ENCODE measurements at places on chromosomes 1 and 21. TPM values are rescaled to one million over a fixed set of nuclear protein-coding genes. Genes with fewer than 3 reads are reported as not detected.

DNA sequence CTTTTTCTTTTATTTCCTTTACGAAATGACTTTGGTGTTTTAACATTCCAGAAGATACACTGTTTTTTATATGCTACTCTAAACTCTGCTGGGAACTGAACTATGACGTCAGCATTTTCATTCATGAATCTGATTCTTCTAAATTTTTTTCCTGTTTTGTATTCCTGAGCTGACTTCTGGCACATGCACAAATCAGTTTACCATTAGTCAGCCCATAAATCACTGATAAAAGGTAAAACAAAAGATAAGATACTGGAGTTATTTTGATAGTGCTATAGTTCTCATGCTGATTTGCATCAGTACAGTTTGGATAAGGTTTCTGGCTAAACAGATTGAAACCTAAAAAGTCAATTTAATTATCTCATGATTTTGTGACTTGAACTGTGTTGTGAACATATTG, 10.4 kb downstream of the CAMTA1 start:
- DNase-seq, result no peak

- no peak for DNase-seq
These were observed 4.0 kb downstream of the CD247 start for GRCh38 chr1:167514288-167514687.

GRCh38 chr1:86226204-86226603, 69.6 kb upstream of the COL24A1 start:
- no peak for DNase-seq

The MINDY1 gene
- total RNA-seq, result 40.4 TPM

GRCh38 chr1:903721-904271, 19.9 kb upstream of the SAMD11 start:
- DNase-seq, result no peak

DNA sequence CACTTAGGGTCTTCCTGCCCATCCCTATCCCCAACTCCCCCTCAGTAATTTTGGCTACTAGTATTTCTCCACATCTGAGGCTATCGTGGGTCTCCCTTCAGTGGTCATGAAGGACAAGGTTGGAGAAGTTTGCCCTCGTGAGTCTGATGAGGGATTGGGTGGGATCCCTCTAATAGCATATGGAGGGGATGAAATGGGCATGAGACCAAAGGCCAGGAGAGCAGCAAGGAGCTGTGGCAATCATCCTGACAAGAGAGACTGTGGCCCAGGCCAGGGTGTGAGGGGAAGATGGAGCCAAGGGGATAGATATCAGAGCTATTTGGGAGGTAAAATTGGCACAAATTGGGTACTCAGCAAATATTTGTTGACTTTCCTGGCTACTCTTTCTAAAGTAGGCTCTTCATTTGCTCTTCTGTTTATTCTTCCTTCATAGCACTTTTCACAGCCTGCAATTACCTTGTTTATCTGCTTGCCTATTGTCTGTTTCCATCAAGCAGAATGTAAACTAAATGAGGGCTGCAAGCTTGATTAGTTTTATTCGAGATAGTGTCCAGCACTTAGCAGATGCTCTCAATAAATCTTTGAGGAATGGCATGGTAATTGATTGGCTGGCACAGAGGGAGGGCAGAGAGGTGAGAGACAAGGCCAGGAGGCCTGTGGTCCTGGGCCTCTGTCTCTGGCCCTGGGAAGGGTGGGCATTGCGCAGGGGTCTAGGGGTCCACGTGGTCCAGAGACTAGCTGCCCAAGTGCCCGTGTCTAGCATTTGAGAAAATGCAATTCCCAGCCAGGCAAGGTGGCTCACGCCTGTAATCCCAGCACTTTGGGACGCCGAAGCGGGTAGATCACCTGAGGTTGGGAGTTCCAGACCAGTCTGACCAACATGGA, 1.5 kb upstream of the PLK3 start:
- DNase-seq, result no peak

The NBPF6 gene
- not detected for total RNA-seq

GRCh38 chr1:45543581-45544417, 6.8 kb upstream of the AKR1A1 start:
- DNase-seq, result peak; percentile 66

The PKP1 gene
- total RNA-seq, result 0.74 TPM

DNA sequence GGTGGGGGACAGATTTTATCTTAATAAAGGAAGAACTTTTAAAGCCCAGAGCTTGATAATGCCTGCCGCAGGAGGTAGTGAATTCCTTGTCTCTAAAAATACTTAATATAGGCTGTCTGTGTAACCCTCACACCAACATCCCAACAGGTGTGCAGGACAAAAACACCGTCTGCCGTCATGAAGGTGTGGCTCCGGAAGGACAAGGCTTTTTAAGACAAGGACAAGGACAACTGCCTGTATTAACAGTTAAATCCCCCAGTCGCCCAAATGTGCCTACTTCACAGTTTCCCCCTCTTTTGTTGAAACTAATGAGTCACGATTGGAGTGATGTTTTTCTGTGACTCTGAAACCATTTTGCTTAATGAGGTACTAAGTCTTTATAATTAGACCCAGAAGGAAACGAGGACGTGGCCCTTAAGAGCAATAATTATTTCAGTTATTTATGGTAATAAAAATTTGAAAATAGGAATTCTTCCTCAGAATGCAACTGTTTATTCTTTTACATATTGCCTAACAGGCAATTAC, 27.3 kb upstream of the SPATA6 start:
- DNase-seq, result no peak

DNA sequence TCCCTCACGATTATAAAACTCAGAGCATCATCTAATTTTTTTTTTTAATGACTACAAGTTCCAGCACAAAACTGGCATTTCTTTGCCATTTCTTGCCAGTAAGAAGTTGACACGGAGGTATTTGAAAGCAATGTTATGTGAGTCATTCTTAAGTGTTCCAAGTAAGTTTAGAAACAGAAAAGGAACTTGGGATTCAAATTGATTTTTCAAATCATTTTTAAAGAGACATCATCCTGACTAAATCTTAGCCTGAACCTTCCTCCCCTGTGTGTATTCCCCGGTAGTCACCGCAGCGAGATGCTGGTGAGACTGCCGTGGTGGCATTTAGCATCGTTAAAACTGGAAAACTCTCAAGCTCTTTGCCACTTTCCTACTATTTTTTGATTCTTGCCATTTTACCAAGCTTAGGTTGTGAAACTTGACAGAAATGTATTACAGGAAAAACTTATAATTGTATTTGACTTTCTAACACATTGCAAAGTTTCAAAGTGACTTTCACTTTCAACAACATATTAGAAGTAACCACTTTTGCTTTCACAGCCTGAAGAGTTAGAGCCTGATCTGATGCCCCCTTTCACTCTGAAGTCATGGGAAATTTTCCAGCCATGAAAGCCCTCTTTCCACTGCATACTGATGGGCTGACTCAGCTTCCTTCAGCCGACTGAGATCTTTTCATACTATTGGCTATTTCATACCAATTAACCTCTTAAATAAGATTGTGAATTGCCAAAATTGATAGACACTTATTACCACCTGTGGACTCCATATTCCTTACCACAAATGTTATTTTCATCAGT, 61.4 kb downstream of the OLFML2B start:
- DNase-seq, result no peak

GRCh38 chr21:15250384-15250783, 185.6 kb upstream of the NRIP1 start:
- no peak for DNase-seq

GRCh38 chr21:31555741-31556191, 103.7 kb upstream of the SOD1 start:
- DNase-seq, result no peak

DNA sequence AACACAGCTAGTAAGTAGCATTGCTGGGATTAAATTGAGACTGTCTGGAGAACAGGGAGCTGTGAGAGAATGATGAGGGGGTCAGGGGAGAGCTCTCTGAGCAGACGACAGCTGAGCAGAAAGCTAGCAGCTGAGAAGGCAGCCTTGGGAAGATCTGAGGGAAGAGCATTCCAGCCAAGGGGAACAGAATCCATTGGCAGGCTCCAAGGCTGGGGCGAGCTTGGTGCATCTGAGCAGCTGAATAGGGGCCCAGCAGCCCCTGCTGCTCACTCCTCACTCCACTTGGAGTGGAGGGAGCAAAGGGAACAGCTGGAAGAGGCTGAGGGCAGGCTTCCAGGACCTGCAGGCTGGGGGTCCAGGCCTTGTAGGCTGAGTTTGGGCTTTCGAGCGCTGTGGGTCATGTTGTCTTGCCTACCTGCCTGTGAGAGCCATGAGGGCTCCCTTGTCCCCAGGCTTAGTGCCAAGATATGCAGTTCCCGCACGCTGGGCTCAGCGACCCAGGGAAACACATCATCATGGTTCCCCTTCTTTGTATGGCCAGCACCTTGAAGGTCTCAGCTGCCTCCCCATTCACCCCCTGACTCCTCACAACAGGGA, 10.5 kb downstream of the ACOT11 start:
- no peak for DNase-seq

GRCh38 chr21:35645991-35646390, 414.3 kb downstream of the SETD4 start:
- DNase-seq, result no peak

The PDZK1 gene
- 0.64 TPM for total RNA-seq

GRCh38 chr1:16174886-16175598, 19.2 kb upstream of the EPHA2 start:
- no peak for DNase-seq
